ENCODE measurements at places on chromosomes 7 and 10. TPM values are rescaled to one million over a fixed set of nuclear protein-coding genes. Genes with fewer than 3 reads are reported as not detected.

HMX3 gene
- total RNA-seq, result not detected

ACSM6 gene
- total RNA-seq, result 0.54 TPM

SLC18A3 gene
- total RNA-seq, result not detected

SAMD9L gene
- total RNA-seq, result 17.4 TPM

NPTX2 gene
- 2.3 TPM for total RNA-seq

GRCh38 chr7:51180092-51180491 is 136.5 kb downstream of the COBL start:
- no peak for DNase-seq

DNA sequence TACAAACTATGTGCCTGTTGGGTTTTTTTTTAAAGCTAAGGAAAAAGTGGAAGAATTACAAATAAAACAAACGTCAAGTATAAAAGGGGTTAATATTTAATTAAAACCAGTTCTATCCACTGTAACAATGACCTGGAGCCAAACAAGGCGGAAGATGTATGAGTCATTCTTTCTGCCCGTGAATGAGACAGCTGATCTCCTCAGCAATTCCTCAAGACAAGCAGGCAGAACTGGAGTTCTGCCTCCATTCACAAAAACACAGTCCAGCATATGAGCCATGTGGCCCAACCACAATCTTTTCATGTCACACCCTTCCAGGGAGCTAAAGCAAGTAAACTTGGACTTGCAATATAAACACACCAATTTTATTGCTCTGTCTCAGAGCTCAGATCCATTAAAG is 8.4 kb downstream of the ETV1 start:
- DNase-seq, result peak; percentile 52

- no peak for DNase-seq
These were observed 117.2 kb downstream of the PTPN20 start for GRCh38 chr10:47028466-47028865.

DNA sequence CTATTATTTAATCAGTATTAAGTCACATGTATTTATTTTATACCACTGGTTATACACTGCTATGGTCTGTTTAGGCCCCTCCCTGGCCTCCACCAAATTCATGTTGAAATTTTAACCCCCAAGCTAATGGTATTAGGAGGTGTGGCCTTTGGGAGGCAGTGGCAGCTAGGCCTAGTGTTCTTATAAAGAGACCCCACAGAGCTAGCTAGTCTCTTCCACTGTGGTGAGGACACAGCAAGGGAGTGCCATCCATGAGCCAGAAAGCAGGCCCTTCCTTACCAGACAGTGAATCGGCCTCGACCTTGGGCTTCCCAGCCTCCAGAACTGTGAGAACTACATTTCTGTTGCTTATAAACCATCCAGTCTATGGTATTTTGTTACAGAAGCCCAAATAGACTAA is 28.7 kb downstream of the RBM48 start:
- no peak for DNase-seq

DNA sequence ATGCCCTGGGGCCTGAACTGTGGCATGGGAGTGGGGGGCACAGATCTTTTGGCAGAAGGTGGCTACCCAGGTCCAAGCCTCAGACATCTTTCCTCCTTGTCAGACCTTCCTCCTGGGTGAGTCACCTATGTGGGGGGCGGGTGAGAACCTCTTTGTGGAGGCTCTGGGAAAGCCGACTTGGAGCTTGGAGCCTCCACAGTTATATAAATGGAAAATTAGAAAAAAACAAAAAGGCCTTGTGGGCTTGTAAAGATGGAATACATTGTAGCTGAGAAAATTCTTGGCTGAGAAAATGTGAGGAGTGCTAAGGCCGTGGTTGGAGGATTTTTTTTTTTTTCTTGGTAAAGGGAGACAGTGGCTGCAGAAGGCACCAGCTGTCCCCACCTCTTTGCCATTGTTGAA is 292.5 kb downstream of the CCDC3 start:
- DNase-seq, result no peak

DNA sequence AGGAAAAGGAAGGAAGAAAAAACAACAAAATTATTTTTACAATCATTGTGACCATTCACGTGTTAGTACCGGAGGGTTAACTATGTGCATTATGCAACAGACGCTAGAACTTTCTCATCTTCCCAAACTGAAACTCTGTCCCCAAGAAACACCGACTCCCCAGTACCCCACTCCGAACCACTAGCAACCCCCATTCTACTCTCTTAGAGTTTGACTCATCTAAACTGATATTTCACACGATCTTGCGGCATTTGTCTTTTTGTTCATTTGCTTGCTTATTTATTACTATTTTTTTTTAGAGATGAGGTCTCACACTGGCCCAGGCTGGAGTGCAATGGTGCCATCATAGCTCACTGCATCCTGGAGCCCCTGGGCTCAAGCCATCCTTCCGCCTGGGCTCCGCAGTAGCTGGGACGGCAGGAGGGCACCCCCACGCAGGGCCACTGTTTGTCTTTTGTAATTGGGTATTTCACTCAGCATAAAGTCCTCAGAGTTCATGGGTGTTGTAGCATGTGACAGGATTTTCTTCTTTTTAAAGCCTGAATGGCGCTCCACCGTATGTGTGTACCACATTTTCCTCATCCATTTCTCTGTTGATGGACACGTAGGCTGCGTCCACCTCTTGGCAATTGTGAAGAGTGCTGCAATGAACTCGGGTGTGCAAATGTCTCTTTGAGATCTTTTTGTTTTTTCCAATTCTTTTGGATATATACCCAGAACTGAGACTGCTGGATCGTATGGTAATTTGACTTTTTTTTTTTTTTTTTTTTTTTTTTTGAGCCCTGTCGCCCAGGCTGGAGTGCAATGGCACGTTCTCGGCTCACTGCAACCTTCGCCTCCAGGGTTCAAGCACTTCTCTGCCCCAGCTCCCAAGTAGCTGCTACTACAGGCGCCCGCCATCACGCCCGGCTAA is 9.5 kb downstream of the MNX1 start:
- no peak for DNase-seq

DNA sequence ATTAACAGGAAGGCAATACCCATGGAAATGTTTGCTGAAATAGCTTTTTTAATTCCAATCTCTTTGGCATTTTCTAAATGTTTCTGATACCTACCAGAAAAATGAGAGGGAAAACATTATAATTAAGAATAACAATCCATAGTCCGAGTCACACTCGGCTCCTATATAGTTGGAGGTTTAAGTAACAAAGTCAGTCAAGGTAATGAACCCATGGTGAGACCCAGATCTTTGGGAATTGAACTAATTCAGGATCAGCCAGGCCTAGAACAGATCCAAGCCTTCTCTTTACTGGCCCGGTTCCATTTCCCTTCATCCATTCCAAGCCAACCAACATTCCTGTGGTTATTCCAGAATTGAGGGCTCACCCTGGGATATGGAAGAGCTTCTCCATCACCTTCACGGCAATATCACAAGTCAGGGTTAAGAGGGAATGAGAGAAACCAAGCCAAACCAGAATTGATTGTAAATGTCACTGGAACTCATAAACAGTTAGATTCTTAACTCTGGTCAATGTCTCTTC is 28.3 kb downstream of the ABCB4 start:
- no peak for DNase-seq

DNA sequence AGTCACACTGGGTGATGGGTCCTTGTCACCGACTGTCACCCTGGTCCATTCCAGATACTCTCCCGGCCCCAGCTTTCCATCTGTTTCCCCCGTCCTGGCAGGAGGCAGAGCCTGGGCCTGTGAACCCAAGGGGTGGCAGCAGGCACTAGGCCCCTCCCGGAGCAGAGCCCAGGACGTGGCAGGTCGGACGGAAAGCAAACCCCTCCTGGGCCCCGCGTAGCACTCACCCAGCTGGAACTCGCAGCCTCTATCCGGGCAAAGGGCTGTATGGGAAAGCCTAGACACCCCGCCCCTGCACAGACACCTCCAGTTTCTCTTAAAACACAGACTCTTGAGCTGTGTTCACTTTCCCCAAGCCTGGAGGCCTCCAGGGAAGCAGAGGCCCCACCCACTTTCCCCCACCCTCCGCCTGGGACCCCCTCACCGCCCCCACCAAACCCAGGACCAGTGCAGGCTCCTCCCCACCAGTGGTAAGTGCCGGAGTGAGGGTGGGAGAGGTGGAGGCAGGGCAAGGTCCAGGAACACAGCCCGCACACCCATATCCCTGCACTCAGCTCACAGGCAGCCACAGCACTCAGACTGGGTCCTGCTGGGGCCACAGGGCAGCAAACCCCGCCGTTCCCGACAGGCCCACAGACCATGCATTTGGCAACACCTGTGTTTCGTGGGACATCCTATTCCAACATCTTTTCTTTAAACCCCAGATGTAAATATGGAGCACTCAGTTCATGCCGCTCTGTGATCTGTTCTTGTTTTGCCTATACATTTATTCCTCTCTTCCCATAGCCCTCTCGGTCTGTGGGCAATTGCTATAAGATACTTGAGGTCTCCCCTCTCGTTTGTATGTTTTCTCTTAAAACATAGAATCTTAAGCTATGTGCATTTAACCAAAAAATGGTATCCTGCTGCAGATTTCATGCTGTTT is 98.2 kb upstream of the PDGFA start:
- DNase-seq, result no peak

DNA sequence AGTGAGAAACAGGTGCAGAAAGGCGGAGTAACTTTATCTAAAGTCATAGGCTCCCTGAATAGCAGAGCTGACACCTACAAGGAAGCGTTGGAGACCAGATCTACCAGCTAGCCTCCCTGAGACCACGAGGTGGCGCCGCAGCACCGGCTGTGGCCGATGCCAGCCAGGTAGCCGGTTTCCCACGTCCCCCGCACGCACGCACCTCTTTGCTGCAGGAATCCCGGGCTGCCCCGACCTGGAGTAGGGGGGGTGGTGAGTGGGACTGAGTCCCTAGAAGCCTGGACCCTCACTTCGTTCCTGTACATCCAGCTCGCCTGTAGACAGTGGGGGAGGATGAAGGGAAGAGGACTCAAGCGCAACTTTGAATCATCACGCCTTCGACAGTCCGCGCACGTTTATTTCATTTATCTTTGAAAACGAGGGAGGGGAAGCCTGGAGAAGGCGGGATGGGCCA is 3.7 kb downstream of the ELOVL3 start:
- peak; percentile 86 for DNase-seq

DNA sequence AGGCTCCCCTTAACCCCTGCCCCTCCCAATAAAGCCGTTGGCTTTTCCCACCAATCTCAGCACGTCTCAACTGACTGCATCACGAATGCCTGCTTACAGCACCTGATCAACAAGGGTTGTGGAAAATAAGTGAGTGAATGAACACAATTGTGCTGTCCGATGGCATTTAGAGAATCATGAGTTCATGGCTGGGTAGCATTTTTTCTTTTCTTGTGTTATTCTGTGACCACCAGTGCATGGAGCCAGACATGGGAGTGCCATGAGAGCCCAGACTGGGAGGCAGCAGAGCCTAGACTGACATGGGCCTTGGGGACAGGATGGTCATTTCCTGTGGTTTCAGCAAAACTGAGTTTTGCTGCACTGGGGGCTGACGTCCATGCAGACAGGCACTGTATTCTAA is 254.1 kb upstream of the IGFBP3 start:
- peak; percentile 22 for DNase-seq

GRCh38 chr10:102451105-102451969 is at the start of gene C10orf95:
TSS of gene C10orf95 (minus strand) at chr10:102451543. CDS start at chr10:102451093, 450 bp downstream.
- peak; percentile 52 for DNase-seq

DNA sequence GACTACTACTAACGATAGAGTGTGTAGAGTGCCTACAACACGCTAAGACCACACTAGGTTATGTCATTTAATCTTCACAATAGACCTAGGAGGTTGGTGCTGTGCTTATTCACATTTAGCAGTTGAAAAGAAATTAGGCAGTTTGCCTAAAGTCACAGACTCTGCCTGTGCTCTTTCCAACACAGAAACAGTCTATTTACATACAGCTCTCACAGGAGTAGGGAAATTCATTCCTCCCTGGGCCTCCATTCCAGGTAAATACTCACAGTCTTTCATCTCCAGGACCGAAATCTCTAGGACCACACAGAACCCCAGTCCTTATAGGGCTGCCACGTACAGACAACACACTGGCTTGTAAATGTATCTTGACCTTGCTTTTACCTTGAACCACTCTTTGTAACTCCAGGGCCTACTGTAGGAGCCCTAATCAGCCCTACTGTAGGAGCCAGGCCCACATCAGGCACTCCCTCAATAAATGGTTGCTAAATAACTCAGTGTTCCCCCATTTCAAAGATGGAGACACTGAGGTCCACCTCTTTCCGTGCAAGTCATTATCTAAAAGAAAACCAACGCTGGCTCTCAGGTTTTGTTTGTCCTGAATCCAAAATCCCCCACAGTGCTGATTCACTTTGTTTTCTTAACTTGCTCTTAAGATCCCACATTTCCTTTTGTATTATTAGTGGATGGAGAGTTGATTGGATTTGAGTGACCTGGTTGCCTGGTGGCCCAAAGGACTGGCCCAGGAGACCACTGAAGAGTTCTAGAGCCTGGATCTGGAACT is 146.9 kb downstream of the KCNMA1 start:
- DNase-seq, result no peak

DNA sequence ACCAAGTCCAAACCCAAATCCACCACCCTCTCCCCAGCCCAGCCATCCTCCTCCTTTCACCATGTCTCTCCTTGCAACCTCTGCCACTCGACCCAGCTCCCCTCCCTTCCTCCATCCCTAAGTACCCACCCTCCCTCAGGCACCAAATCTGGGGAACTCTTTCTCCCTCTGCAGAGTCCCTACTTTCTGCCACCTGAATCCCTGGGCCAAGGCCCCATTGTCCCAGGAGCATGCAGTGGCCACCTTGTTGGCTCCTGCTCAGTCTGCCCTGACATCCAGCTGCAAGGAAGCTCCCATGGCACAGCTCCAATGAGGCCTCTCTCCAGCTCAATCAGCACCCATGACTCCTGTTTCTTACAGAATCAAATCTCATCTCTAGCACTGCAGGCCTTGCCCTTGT is 5.5 kb upstream of the UNC5B start:
- no peak for DNase-seq

DNA sequence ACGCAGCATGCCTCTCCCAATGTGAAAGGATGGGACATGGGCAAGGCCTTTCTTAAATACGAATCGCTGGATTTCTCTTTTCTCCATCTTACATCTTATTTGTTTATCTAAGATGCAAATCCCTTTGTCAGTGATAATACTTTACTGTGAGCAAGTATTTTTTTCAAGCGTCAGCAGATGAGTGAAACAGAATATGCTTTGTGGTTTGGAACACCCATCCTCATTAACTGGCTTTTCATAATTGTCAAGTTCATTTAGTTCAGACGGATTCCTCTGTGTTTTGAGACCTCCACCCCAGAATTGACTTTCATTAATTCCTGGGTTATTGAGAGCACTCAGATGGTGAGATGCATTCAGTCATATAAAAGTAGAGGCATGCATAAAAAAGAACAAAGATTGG is 149.8 kb downstream of the NSUN6 start:
- DNase-seq, result no peak

DNA sequence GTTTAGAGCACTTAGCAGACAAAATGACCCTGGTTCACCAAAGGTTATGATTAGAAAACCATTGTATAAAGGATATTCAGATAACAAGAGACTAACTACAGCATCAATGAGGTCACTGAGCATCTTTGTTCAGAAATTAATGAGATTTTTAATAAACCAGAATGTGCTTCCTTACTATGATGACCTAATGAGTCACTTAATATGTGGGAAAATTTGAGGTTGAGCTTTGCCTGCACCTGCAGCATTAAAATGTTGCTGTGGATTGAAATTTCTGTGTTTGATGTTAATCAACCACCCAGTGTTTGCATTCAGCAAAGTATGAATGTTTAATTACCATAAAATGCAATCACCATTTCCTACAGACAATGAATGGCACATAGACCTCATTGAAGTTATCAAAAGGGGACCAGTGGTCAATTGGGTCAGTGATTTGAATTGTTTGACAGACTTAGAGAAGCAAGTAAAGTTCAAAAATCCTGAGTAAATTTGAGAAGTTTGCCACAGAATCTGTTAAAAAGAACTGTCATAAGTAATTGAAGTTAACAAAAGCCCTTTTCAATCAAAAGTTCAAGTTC is 45.8 kb downstream of the EXOC6 start:
- DNase-seq, result no peak

GRCh38 chr10:127774766-127775559 is 38.0 kb downstream of the FOXI2 start:
- no peak for DNase-seq

All from thyroid gland (tissue), 4 donors.